ENCODE measurements at places on chromosomes 12 and 14.

GRCh38 chr14:90053044-90053443 lies 8.8 kb upstream of the KCNK13 start:
- no peak overlapping the region for H3K4me3 ChIP-seq
- H3K36me3 ChIP-seq, result no peaks in the 10 kb centered on the region
- H3K27me3 ChIP-seq, result peaks cover 72% of the 10 kb centered on the region

- no peak overlapping the region for H3K27ac ChIP-seq
- peaks cover 19% of the 10 kb centered on the region for H3K4me1 ChIP-seq
- H3K36me3 ChIP-seq, result peaks cover 5% of the 10 kb centered on the region
- peaks cover 10% of the 10 kb centered on the region for H3K27me3 ChIP-seq
- no peak for DNase-seq
Observed at GRCh38 chr12:64600164-64600561, 10.1 kb upstream of the RASSF3 start.

DNA sequence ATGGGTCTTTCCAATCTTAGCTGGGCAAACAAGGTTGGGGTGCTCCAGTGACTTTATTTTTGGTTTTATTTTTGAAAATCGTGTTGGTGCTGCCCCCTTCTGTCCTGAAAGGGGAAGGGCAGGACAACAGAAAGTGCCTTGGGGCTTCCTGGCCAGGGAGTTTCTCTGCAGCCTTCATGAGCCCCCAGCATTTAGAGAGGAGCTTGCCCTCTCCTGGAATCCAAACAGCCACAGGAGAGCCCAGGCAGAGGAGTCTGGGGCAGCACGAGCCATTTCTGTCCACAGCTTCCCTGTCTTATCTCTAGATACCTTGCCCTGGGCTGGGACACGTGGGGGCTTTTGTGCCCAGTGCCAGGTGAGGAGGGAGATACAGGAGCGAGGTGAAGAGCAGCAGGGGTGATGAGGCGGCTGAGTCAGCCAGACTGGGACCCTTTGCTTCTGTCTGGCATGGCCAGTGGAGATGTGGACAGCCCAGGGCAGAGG lies 4.4 kb upstream of the C1RL start:
- peak overlapping the region; percentile 73 for H3K27ac ChIP-seq
- no peak overlapping the region for H3K4me3 ChIP-seq
- H3K36me3 ChIP-seq, result peaks cover 7% of the 10 kb centered on the region
- peaks cover 28% of the 10 kb centered on the region for H3K4me1 ChIP-seq
- DNase-seq, result no peak

DNA sequence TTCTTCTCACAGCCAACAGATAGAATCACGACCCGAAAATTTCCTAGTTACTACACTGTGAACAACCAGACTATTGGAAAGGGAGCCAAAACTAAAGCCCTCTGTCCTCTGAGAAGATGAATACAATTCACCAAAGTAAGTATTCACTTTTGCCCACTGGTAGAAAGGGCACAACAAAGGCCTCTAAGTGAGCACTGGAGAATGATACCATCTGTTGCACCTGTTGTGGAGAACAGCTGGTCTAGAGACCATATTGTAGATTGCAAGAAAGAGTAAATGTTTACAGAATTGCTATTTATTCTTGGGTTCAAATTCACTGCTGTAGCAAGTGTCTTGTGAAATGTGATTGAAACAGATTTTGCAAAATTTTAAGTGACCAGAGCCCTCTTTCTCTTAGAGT lies 46.9 kb upstream of the ANO6 start:
- no peak overlapping the region for H3K27ac ChIP-seq
- H3K4me3 ChIP-seq, result no peak overlapping the region
- H3K4me1 ChIP-seq, result no peaks in the 10 kb centered on the region
- DNase-seq, result no peak
- peaks cover 5% of the 10 kb centered on the region for H3K27me3 ChIP-seq

DNA sequence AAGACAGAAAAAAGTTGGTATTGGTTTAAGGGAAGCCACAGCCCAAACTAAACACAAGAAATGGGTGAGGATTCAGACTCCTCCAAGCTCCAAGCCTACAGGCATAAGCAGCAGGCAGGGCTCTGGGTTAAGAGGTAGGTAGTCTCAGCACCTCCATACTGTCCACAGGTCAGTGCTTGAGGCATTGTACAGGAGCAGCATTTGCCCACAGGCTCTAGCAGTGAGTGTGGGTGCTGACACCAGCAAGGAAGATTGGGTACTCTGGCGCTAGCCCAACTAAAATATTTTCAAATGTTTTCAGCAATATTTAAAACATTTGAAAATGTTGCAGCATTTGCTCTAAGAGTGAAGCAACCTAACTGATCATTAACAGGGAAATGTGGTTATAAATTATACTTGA lies 33.1 kb downstream of the FERMT2 start:
- H3K4me1 ChIP-seq, result peaks cover 30% of the 10 kb centered on the region
- no peaks in the 10 kb centered on the region for H3K36me3 ChIP-seq
- DNase-seq, result no peak
- no peak overlapping the region for H3K4me3 ChIP-seq

- H3K36me3 ChIP-seq, result no peaks in the 10 kb centered on the region
- H3K27me3 ChIP-seq, result no peaks in the 10 kb centered on the region
- DNase-seq, result no peak
- H3K27ac ChIP-seq, result no peak overlapping the region
- H3K4me1 ChIP-seq, result no peaks in the 10 kb centered on the region
- H3K4me3 ChIP-seq, result no peak overlapping the region
Observed at GRCh38 chr14:86652526-86652925, 1122.6 kb downstream of the FLRT2 start.

DNA sequence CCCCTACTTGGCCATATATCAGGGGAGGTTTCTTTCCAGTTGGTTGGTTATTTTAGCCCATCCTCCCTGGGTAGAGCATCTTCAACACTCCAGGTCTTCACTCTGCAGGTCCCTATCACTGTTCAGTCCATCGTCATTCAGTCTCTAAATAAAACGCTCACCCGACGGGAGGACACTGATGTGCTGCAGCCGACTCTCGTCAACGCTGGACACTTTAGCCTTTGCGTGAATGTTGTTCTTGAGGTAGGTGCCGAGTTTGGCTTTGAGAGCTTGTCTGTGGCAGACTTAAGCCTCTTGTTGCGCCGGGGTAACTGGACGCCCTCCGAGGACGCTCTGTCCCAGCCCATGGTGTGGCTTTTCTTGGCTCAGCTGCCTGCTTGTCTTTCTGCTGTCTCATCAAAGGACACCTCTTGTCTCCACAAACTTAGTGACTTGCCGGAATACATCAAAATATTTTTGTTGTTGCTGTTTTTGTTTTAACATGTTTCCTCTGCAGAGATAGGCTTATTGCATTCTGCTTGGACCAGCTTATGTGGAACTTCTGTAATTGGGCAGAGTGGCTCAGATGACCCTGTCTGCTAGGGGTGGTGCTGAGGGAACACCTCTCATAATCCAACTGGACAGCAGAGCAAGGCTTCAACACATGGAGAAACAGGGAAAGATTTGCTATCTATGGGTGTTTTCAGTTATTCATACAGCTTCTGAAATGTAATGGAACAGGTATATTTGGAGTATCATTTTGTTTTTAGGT lies 26.5 kb downstream of the TCTN1 start:
- H3K27ac ChIP-seq, result no peak overlapping the region
- H3K4me1 ChIP-seq, result no peaks in the 10 kb centered on the region
- peaks cover 2% of the 10 kb centered on the region for H3K36me3 ChIP-seq
- no peaks in the 10 kb centered on the region for H3K27me3 ChIP-seq
- DNase-seq, result no peak

DNA sequence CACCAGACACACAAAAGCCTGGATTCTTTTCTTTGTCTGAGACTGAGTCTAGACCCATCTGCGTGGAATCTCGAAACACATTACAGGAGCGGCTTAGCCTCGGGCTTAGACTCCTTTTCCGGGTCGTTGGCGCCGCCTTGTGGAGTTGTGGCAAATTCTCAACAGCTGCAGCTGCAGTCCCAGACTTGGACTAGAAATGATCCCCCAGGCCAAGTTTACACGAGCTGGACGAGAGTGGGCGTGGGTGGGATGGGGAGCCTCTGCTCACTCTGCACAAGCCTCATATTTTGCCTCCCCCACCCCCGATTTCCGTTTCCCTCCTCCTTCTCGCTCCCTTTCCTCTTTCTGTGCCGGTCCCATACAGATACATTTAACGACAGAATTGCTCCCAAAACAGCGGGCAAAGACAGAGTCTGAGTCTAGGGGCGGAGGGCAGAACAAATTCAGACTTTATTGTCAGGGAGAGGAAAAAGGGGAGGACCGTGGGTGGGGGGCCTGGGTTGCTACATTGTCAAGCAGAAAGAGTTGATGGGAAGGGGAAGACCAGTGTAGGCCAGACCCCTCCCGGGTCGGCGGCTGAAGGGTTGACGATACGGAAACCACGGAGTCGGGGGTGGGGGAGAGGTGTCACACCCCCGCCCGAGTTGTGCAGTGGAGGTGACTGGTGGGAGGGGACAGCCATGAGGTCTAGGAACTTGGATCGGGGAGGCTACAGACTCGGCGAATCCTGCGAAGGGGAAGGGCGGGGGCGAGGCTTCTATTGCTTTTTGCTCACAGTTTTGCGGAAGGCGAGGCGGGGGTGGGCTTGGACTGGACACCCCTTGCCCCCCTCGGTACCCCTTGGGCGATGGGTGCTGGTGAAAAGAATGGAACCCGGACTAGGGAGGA lies 4.7 kb upstream of the GPR84 start:
- H3K36me3 ChIP-seq, result no peaks in the 10 kb centered on the region
- no peaks in the 10 kb centered on the region for H3K27me3 ChIP-seq
- DNase-seq, result peak; percentile 77
- H3K4me1 ChIP-seq, result peaks cover 23% of the 10 kb centered on the region

GRCh38 chr12:82055391-82055790 lies 296.2 kb upstream of the PPFIA2 start:
- H3K27me3 ChIP-seq, result no peaks in the 10 kb centered on the region
- no peak for DNase-seq
- no peaks in the 10 kb centered on the region for H3K4me1 ChIP-seq

GRCh38 chr12:77299910-77300669 lies 234.7 kb upstream of the E2F7 start:
- no peak overlapping the region for H3K4me3 ChIP-seq
- no peaks in the 10 kb centered on the region for H3K36me3 ChIP-seq
- H3K27ac ChIP-seq, result no peak overlapping the region

- H3K4me3 ChIP-seq, result no peak overlapping the region
- H3K36me3 ChIP-seq, result no peaks in the 10 kb centered on the region
- no peak for DNase-seq
- no peak overlapping the region for H3K27ac ChIP-seq
Observed at GRCh38 chr14:101019541-101019940, 116.0 kb upstream of the RTL1 start.

DNA sequence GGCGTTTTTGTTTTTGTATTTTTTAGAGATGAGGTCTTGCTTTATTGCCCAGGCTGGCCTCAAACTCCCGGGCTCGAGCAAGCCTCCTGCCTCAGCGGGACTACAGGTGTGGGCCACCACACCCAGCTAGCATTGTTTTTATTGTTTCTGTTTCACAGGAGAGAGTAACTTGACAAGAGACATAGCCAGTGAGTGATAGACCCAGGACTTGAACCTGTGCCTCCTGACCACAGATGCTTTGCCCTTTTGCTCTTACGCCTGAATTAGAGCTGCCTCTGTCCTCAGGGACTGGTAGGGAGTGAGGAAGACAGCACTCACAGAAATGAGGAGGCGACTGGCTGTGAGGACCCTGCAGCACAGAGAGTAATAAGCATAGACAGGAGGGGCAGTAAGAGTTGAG lies 2.3 kb downstream of the EVL start:
- H3K4me1 ChIP-seq, result peaks cover 69% of the 10 kb centered on the region
- peak overlapping the region; percentile 98 for H3K27ac ChIP-seq
- peak overlapping the region; percentile 83 for H3K4me3 ChIP-seq
- peaks cover 66% of the 10 kb centered on the region for H3K36me3 ChIP-seq
- no peak for DNase-seq

Data from central memory CD8-positive, alpha-beta T cell (primary cell).